ENCODE measurements at places on chromosomes 7 and 10.

- no peak for DNase-seq
Measured at GRCh38 chr7:32177232-32177631, 107.0 kb upstream of the PDE1C start.

DNA sequence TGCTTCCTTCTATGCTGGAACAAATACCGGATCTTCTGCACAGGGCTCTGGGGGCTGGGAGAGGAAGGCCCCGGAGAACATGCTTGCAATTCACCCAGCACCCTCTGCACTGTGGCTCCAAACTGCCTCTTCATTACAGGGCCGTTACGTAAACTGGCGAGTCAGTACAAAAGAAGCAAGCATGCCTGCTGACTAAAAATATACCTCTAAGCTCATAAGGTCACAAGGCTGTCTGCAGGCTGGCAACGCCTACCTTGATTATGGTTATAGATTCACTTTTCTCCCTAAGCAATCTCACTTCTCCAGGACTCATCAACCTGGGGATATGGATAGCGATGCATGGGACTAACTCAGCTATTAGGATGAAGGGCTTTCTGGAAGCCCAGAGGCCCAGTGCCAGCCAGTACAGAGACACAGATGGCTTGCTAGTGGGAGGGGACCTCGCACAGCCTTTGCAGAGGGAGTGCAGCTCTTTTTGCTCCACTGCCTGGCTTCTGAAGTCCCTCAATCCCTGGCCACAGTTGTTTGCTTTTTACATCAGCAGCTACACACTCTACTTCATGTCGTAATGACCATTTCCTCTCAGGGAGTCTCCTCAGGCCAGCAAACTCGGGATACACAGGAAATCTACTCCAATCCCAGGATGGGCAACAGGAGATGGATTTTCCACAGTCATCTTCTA lies 96.1 kb downstream of the SH3PXD2A start:
- no peak for DNase-seq

DNA sequence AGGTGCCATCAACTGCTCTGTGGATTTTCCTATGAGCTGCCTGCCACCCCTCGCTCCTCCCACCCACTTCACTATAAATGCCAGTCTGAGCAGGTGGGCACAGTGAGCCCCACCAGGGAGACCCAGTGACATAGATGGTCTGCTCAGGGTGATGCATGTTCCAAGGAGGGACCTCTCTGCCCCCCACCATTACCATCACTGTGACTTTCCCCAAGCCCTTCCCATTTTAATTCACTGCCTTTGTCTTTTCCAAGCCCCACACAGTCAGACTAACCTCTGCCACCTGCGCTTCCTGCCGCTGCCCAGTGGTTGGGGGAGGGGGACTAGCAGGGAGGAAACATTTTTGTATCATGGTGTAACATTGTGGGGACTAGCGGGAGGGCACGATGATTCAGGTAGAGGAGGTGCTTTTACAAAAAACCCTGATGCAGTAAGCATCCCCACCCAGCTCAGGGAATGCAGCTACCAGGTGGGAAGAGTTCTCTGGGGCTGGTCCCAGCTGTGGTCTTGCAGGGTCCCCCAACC lies 24.6 kb downstream of the PRSS2 start:
- DNase-seq = no peak

DNA sequence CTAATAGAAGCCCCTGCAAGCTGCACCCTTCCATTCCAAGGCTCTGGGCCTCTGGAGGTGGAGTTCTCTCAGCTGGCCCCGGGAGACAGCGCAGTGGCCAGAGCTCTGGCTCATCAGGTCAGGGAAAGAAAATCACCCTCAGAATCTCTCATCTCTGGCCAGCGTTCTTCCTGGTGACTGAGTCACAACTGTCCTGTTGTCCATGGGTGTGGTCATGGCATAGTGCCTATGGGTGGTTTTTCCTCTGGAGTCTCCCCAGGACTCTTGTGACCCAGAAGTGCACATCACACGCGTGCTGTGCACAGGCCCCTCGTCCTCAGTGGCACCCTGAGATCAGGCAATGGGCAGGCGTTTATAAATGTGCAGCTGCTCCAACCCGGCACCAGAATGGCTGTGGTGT lies 27.4 kb upstream of the FXYD4 start:
- no peak for DNase-seq

DNA sequence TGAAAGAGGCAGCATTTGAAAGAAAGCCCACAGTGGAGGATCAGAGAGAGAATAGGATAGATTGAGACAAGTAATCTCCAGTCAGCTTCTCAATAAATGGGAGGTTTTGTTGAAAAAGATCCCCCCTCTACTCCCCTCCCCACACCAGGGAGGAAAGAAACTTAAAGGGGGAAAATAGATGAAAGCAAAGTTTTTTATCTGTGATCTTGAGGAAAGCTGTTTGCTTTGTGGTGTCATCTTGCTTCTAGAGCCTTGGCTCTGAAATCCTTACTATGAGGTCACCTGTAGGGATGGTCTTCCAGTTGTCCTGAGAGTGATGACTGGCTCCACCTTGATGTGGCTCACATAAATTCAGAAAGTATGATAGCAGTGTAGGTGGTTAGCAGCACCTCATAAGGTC lies at the start of gene SPAM1:
TSS of gene SPAM1 (plus strand) at position 301 of the 400 bp plus-strand sequence. CDS start 28,330 bp downstream, outside the sequence.
- no peak for DNase-seq

GRCh38 chr10:103661198-103661950 lies 167.9 kb downstream of the NEURL1 start:
- DNase-seq = peak; percentile 67

- no peak for DNase-seq
Measured at GRCh38 chr7:14137676-14138075, 148.2 kb upstream of the ETV1 start.

GRCh38 chr7:120064565-120064964 lies 208.4 kb upstream of the KCND2 start:
- no peak for DNase-seq

- peak; percentile 49 for DNase-seq
Measured at GRCh38 chr10:125037145-125037877, 95.4 kb downstream of the ZRANB1 start.

GRCh38 chr7:23204241-23204640 lies 22.4 kb downstream of the NUP42 start:
- no peak for DNase-seq

DNA sequence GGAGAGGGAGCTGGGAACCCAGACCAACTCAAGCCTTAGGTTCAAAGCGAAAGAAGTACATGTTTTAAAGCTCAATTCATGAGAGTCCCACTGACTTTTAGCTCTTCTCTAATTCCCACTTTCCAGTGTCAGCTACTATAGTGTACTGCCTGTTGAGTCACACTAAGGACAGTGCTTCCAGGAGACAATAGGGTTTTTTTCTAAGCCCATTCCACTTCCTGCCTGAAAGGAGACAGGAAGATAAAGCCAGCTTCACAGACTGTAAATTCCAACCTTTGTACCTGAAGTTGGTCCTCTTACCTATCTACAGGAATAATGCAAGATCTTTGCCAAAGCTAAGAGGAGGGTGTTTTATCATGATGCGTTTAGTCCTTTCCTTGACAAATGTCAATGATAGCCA lies 4.4 kb downstream of the MSRB2 start:
- no peak for DNase-seq

- no peak for DNase-seq
Measured at GRCh38 chr7:54814401-54814800, 55.4 kb upstream of the SEC61G start.

DNA sequence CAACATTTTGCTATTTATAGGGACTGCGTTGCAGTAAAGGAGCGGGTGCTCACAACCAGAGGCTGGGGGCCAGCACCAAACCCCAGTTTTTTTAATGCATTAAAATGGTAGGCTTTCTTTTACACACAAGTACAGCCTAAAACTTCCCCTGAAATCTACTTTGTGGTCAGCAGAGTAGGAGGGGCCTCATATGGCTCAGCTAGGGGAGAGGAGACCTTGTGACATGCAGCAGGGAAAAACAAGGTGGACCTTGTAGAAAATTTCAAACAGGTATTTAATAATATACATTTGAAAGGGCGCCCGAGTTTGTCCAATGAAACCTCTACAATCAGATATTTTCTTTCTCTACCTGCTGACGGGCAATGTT lies 1.4 kb downstream of the CCDC136 start:
- no peak for DNase-seq

DNA sequence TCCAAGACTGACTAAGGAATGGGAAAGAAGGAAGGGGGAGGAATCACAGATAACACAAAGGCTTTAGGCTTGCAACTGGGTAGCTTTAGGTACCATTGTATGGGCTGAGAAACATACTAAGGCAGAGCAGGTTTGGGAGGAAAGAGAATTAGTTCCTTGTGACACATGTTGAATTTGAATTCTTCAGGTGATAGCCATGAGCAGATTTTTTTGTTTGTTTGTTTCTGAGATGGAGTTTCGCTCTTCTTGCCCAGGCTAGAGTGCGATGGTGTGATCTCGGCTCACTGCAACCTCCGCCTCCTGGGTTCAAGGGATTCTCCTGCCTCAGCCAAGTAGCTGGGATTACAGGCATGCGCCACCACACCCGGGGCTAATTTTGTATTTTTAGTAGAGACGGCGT lies 4.4 kb upstream of the SND1 start:
- DNase-seq = no peak

GRCh38 chr10:130108934-130109604 lies 1.6 kb downstream of the C10orf143 start:
- DNase-seq = no peak

GRCh38 chr7:137626469-137627067 lies 220.2 kb downstream of the DGKI start:
- no peak for DNase-seq

DNA sequence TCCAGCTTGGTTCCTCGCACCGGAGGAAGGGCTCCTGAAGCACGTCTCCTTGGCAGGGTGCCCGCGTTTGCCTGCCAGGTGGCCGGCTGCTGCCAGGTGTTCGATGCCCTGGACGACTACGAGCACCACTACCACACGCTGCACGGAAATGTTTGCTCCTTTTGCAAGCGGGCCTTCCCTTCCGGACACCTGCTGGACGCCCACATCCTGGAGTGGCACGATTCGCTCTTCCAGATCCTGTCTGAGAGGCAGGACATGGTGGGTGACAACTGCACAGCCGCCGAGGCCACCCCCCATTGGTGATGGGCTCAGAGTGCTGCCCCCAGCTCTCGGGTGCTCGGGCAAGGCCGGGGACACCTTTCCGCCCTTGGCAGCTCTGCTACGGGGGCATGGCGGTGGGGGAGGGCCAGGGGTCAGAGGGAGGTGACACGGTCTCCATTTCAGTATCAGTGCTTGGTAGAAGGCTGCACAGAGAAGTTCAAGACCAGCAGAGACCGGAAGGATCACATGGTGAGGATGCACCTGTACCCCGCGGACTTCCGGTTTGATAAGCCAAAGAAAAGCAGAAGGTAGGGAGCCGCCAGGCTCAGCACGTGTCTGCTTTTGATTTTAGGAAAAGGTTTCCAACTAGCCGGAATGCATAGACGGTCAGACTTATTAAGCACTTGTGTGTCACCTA lies 1.1 kb downstream of the ZNF511 start:
- DNase-seq = no peak

DNA sequence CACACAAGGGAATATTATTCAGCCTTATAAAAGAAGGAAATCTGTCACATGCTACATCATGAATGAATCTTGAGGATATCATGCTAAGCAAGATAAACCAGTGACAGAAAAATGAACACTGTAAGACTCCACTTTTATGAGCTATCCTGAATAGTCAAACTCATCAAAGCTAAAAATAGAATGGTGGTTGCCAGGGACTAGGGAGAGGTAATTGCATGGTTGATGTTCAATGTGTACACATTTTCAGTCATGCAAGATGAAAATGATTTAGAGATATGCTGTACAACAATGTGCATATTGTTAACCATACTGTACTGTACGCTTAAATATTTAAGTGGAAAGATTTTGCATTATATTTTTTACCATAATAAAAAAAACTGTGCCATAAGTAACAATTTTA lies 1349.1 kb downstream of the XPNPEP1 start:
- no peak for DNase-seq

DNA sequence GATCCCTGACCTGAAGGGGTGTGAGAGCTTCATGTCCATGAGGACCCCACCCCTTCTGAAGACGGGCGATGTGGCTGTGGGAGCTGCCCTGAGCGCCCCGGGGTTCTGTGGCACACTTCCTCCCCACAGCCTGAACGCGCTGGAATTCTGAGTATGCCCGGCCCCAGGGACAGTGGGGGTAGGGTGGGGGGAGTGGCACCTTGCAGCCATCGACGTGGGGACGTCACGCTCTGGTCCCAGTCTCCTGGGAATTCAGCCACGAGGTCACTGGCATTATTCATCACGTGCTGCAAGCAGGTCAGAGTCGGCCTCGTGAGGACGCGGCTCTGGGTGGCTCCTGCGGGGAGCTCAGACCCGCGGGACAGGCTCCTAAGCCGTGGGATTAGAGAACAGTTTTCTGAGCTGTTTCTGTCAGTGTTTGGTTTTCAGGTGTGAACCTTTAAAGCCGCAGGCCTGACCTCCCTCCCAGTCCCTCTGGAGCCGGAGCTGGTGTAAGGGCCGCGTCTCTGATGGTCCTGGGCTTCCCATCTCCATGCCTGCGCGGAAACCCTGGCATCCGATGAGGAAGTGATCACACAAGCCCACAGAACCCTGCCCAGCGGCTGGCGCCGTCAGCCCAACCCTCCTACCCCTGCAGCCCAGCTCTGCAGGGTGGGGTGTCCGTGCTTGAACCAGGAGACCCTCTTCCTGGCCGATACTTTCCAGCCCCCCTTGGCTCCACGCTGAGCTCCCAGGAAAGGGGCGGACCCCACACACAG lies 16.1 kb downstream of the GPR146 start:
- DNase-seq = no peak

- no peak for DNase-seq
Measured at GRCh38 chr7:142329062-142329790, 71.4 kb upstream of the PRSS58 start.

- no peak for DNase-seq
Measured at GRCh38 chr10:37896436-37896835, 39.0 kb upstream of the ZNF248 start.

GRCh38 chr7:6246251-6246917 lies 26.0 kb downstream of the CYTH3 start:
- DNase-seq = no peak

GRCh38 chr7:91945476-91945875 lies 4.8 kb downstream of the AKAP9 start:
- DNase-seq = no peak

DNA sequence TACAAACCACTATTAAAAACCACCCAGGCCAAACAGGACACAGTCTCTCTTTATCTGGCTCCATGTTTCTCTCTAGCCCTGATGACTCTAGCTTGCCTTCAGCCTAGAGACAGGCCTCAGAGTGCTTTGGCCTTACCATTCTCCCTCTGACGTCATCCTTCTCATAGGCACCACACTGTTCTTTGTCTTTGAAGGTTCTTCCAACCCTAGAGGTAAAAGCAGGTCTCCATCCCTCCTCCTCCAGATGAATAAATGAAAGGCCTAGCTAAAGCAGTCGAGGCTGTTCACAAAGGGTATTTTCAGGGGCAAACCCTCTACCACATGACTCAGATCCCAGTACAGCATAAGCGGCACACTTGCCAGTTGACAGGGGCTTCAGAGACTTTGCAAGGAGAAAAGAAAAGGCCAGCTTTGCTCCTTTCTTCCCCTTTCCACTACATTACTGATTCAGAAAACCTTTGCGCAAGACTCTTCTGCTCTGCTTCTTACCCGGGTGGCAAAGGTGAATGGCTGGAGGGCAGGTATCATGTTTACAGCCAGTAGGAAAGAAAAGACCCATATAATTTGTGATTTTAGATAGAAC lies 14.8 kb downstream of the NFE2L3 start:
- DNase-seq = no peak

Measured in T1000 (cell line).